ENCODE measurements at places on chromosomes 5 and 9. TPM values are rescaled to one million over a fixed set of nuclear protein-coding genes. Genes with fewer than 3 reads are reported as not detected.

TYRP1 gene
- 5.0 TPM for total RNA-seq

GDF9 gene
- total RNA-seq: 0.83 TPM

CATSPER3 gene
- total RNA-seq: 0.79 TPM

OBP2A gene
- total RNA-seq: not detected

GPR150 gene
- total RNA-seq: 0.06 TPM

ADAMTS13 gene
- total RNA-seq: 6.1 TPM

ANKDD1B gene
- 1.7 TPM for total RNA-seq

HAPLN1 gene
- 28.4 TPM for total RNA-seq

FABP6 gene
- 2.8 TPM for total RNA-seq

UBTD2 gene
- 37.7 TPM for total RNA-seq

ZNF354C gene
- total RNA-seq: 27.2 TPM

PPP2R2B gene
- 62.0 TPM for total RNA-seq

P4HA2 gene
- total RNA-seq: 44.1 TPM

RFESD gene
- 6.8 TPM for total RNA-seq

FRMD3 gene
- 26.8 TPM for total RNA-seq

MEF2C gene
- total RNA-seq: 61.4 TPM

C5orf52 gene
- total RNA-seq: not detected

IFNA13 gene
- not detected for total RNA-seq

GABBR2 gene
- total RNA-seq: 67.7 TPM

SLC45A2 gene
- total RNA-seq: 0.39 TPM

PCDHGA7 gene
- total RNA-seq: 6.6 TPM

FOXD1 gene
- total RNA-seq: 5.8 TPM

SLC6A19 gene
- 0.06 TPM for total RNA-seq

NR2F1-AS1 gene
- 50.9 TPM for total RNA-seq

CKS2 gene
- total RNA-seq: 37.1 TPM

CARTPT gene
- 5.0 TPM for total RNA-seq

PTPN3 gene
- total RNA-seq: 7.8 TPM

GARNL3 gene
- total RNA-seq: 74.7 TPM

Data from spinal cord (tissue), 10 donors.